Stromal cell of bone marrow (primary cell): ENCODE measurements at places on chromosomes 12 and 14.
A peak's percentile ranks its signal among the peaks of the same experiment; 100 is the strongest.

DNA sequence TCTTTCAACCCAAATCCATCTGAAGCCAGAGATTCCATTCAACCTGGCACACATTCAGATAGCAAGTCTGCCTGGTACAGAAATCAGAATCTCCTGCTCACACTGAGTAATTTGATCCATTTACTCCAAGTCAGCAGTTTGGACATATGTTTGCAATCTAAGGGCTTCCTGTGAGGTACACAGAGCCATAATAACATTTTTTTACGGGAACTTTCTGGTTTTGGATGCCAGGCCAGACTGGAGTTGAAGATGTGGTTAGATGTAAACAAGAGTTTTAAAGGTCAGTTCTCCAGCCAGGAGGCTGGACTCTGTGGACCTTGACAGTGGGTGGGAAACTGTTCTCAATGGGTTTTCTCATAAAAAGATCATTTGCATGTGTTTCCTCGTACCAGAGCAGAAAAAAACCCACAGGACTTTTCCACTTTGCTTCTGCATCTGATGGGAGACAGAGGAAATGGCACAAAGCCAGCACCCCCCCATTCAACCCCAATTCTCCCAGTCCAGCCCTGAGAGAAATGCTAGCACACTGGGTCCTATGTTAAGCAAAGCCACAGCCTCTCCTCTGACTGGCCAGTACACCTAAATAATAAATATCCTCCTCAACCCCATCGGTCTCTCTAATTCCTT is 17.7 kb upstream of the TSPAN11 start:
- DNase-seq: peak; percentile 95

DNA sequence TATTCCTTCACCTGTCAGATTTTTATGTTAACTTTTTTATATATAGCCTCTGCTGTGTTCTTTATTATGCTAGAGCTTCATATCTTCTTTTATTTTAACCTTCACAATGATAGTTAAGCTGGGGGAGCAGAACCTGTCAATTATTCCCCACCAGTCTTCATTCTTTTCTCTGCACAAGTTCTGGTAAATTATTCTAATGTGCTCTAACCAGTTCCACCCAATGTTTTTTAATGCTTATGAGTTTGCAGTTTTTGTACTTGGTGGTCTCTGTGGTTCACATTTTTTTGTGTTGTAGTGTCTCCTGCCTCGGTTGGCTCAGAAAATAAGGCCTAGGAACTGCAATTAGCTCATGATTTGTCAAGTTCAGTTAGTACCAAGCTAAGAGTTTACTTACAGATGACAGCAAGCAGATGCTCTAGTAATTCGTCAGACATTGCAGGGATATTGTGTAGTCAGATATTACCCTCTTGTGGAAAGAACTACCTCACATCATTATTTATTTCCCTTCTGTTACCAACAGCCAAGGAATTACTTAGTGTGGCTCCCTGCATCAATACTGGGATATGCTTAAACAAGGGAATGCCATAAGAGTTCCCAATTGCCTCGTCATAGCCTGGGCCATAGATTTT is 14.5 kb downstream of the DYRK2 start:
- DNase-seq: no peak

DNA sequence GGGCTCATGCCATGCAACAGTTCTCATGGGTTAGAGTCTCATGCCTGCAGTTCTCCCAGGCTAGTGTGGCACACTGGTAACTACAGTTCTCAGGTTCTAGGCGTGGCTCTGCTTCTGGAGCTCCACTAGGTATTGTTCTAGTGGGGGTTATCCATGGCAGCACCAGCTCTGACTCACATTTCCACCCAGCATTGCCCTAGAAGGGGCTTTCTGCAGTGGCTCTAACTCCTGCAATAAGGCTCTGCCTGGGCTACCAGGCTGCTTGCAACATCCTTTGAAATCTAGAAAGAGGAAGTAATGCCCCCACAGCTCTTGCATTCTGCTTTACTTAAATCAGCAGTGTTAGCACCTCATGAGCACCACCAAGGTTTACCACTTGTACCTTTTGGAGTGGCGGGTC is 220.3 kb upstream of the ARID2 start:
- DNase-seq: no peak

- no peak for DNase-seq
Observed at GRCh38 chr12:88300931-88301330, 158.8 kb downstream of the TMTC3 start.
